Panc1 (cell line): ENCODE measurements at places on chromosomes 11 and 22. TPM values are rescaled to one million over a fixed set of nuclear protein-coding genes. Genes with fewer than 3 reads are reported as not detected.

GRCh38 chr11:60084631-60085273, 3.7 kb upstream of the MS4A2 start:
- DNase-seq = no peak

MS4A6A gene
- not detected for total RNA-seq

GRCh38 chr11:30172883-30173311, 57.9 kb upstream of the FSHB start:
- DNase-seq = no peak

DNA sequence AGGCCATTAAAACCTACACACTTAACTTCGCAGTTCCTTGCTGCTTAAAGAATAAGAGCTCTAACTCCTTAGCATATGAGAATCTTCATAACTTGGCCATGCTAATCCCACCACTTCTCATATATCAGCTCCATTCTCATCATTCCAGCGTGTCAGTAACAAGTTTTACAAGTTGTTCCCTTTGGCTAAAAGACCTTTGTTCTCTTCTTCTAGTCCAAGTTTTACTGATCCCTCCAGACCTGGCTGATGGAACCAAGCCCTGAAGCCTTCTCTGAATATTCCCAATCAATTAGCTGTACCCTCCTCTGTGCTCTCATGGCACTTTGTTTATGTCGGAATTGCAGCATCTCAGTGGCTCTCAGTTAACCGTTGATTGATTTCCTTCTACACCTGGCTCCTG, 35.8 kb downstream of the GAB2 start:
- DNase-seq = no peak

DNA sequence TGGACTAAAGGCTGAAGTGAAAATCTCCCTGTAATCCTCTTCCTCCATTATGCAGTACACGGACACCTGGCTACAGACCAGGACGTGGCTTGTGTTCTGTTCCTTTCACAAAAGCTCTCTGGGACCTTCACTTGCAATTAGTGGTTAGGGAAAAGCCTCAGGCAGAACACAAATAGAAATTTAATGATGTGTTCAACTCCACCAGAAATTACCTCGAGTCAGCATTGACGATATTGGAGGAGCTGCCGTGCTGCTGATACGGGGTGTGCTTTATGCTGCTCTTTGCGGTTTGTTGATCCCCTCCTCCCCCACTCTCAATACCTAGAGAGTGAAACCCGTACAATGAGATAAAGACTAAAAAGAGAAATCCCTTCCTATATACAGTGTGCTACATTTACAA, 48.9 kb downstream of the POLD3 start:
- no peak for DNase-seq

DNA sequence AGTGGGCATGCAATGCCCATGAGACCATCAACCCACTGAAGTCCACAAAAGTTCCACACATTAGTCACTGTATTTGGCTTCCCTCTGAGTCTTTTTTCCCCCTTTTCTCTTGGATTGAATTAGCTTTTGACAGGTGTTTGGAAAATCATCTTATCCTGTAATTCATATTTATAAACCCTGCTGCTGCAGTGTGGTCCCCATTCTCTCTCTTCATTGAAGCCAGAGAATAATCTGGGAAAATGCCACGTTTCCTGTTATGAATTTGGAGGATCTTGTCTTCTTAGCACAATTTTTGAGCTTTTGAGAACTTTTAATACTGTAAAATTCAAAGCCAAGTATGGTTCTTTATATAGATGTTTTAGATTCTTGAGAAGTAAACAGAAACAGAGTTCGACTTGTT, 84.8 kb downstream of the UVRAG start:
- DNase-seq = no peak

DNA sequence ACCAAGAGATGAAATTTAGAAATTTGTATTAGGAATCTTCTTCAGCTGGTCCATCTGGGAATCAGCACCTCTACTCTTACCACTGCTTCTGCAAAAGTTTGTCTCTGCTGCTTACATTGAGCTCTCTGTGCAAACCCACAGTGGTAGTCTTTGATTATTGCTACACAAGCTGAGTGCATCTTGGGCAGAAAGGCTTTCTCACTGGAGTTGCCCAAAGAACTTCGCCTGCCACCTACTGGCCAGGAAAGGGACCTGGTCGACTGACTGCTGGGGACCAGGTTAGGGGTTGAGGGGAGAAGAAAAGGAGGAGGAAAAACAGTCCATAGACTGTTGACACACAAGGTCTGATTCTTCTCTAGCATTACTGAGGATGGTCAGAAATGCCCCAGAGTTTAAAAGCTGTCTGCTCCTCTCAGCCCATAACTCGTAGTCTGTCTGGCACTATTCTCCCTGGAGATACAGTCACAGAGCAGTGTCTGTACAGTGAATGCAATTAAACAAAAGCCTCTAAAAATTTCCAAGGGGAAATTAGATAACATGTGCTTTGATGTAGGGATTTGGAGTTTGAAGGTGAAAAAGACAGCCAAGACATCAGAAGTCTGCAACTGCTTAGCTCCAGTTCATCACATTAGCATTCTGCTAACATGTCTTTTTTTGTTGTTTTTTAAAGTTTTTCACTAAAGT, 215.0 kb upstream of the CTSC start:
- DNase-seq = no peak

MYBPC3 gene
- not detected for total RNA-seq

- DNase-seq = no peak
These were observed 10.5 kb downstream of the COA4 start for GRCh38 chr11:73866095-73866579.

SYVN1 gene
- 64.3 TPM for total RNA-seq

VWA5A gene
- 3.1 TPM for total RNA-seq

DNA sequence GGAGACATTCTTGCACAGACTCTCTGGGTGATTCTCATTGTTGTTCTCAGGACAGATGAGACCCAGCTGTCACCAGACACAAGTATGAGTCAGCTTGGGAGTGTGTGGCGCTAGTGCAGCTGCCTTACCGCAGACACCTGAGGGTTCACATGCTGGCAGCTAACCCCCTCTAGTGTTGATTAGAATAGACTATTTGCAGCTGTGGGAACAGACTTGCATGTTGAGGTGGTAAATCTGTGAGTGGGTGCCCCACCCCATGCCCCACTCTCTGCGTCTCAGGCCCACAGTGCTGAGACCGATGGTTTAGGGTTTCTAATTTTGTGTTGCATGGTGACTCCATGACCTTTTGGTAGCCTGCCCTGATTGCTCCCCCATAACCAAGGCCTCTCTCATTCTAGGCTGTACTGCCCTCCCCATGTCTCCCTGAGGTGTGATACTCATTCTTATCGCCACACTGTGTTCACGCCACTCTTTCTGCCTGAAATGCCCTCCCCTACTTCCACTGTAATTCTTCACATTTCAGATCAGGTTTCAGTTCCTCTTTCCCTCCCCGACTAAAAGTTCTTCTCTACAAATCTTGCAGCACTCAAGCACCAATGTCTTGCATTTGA, 73.7 kb upstream of the KIRREL3 start:
- DNase-seq = peak; percentile 10

KRTAP5-2 gene
- total RNA-seq = not detected

E2F8 gene
- total RNA-seq = 14.2 TPM

- no peak for DNase-seq
These were observed 160.7 kb upstream of the GRIA4 start for GRCh38 chr11:105449100-105449734.

C11orf91 gene
- 1.3 TPM for total RNA-seq

PKNOX2 gene
- total RNA-seq = not detected

GRCh38 chr11:78664636-78665035, 90.0 kb upstream of the NARS2 start:
- no peak for DNase-seq

SLC22A25 gene
- total RNA-seq = not detected

GRCh38 chr11:4916581-4916980, 2.6 kb downstream of the OR51G2 start:
- no peak for DNase-seq

PVALB gene
- not detected for total RNA-seq

SLC22A12 gene
- not detected for total RNA-seq

NLRX1 gene
- total RNA-seq = 25.2 TPM
